AG04450 (cell line): ENCODE measurements at places on chromosomes 5 and 9.

DNA sequence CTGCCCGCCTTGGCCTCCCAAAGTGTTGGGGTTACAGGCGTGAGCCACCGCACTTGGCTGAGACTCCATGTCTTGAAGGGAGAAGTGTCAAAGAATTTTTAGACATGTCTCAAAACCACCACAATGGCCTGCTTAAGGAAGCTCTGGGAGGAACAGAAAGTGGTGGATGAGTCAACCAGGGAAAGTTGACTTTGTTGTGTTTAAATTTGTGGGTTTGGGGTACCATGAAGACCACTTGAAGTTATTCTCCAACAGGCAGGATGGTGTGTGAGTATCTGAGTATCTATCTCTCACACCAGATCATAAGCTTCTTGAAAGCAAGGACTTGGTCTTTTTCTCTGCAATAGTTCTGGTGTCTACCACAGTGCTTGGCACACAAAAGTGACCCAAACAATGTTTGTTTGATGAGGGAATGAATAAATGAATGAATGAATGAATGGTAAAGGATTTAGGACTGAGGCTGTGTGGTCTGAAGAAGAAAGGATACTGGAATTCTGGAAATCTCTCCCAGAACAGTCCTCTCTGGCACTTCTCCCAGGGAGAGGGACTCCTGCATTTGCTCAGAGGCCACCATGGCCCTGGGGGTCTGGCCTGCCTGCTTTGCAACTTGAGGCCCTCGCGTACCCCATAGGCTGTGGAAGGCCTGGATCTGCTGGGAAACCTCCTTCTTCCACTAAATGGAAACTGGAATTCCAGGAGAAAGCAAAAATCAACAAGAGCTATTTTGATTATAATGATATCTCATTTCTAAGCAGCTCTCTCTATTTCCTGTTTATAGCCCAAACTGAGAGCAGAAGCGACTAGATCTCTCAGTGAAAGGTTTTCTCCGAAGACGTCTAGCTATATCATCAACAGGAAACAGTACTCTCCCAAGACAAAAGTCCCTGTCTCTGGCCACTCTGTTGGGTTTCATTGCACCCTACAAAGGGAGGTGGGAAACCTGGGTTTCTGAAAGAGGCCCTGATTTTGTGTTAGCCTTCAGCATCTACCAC lies 187.9 kb downstream of the PALM2AKAP2 start:
- DNase-seq: no peak

- DNase-seq: no peak
These were observed 27.2 kb downstream of the FBXW2 start for GRCh38 chr9:120765910-120766425.

DNA sequence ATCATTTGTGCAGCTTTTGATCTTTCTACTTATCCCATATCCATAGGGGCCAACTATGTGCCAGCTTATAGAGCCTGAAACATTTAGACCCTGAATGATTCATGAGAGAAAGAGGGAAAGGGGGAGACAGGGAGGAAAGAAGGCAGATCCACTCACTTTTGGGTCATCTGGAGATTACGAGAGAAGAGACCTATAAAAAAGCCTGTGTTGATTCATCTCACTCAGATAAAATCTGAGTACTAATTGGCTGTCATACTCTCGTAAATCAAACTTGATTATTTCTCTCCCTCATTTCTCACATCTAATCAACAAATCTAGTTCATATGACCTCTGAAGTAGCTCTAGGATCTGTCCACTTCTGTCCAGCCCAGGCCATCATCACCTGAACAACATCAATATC lies 137.1 kb downstream of the ARL15 start:
- no peak for DNase-seq

DNA sequence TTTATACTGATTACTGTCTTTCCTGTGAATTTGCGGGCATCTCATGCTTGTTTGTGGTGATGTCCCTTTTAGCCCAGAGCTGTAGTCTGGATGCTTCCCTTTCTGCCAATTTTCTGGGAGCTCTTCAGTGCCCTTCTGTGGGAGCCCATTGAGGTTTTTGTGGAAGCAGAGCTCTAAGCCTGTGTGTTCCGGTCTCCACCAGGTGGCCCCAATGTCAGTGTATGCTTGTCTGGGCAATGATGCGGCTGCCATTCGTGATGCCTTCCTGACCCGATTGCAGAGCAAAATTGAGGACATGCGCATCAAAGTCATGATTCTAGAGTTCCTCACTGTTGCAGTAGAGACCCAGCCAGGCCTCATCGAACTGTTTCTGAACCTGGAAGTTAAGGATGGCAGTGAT lies 35.1 kb downstream of the SH3GLB2 start:
- no peak for DNase-seq

DNA sequence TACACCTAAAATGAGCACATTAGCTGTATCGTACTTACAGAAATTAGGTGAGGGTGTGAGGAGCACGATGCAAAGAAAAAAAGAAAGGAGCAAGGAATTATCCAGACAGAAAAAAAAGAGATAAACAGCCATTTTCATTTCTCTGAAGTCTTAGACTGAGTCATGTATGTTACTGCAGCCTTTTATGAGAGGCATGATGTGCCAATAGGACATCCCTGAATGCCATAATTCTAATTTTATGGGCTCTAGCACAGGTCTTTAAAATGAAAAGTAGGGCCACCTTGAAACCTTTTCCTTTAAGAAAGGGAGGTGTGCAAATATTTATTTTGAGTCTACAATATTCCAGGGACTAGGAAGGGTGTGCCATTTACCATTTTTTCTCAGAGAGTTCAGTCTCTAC lies 74.1 kb upstream of the PTPRD start:
- DNase-seq: no peak

- no peak for DNase-seq
These were observed 38.9 kb downstream of the HAVCR1 start for GRCh38 chr5:157020002-157020401.

DNA sequence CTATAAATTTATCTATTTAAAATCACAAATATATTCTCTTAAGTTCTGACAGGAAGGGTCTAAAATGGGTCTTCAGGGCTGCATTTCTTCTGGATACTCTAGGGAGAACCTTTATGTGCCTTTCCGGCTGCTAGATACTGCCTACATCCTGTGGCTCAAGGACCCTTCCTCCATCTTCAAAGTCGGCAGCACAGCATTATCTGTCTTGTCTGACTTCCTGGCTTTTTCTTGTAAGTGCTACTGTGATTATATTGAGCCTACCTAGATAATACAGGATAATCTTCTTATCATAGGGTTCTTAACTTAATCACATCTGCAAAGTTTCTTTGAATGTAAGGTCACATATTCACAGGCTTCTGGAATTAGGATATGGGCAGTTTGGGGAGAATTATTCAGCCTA lies 943.8 kb upstream of the TYRP1 start:
- DNase-seq: no peak

DNA sequence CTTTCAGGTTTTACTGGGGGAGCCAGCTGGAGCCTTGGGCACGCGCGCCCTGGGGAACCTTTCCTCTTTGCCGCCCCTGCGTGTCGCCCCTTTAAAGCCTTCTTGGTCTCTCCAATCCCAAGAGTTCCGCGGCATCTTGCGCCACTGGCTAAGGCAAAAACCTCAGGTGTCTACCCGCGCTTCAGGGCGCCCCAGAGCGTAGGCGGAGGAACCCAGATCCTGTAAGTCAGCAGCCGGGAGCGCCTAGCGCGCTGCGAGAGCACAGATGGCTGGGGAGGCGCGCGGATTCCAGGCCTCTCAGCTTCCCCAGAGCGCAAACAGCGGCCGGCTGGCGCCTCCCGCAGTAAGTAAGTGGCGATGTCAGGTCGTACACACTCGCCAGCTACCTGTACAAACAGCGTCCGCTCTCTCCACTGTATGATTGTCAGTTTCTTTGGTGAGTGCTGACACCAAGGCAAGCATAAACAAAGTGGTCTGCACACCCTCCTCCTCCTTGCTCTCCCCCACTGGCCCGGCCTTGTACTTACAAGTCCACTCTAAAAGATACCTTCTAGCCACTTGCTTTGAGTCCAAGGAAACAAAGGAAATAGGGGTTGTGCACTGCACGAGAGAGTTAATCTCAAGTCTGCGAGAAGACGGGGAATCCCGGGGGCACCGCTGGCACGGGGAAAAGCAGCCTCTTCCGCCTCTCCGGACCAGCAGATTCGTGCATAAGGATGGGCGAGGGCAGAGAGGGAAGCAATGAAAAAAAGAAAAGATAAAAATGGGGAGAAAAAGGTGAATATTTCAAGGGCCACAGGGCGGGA lies 2.9 kb downstream of the HTR1A start:
- no peak for DNase-seq

DNA sequence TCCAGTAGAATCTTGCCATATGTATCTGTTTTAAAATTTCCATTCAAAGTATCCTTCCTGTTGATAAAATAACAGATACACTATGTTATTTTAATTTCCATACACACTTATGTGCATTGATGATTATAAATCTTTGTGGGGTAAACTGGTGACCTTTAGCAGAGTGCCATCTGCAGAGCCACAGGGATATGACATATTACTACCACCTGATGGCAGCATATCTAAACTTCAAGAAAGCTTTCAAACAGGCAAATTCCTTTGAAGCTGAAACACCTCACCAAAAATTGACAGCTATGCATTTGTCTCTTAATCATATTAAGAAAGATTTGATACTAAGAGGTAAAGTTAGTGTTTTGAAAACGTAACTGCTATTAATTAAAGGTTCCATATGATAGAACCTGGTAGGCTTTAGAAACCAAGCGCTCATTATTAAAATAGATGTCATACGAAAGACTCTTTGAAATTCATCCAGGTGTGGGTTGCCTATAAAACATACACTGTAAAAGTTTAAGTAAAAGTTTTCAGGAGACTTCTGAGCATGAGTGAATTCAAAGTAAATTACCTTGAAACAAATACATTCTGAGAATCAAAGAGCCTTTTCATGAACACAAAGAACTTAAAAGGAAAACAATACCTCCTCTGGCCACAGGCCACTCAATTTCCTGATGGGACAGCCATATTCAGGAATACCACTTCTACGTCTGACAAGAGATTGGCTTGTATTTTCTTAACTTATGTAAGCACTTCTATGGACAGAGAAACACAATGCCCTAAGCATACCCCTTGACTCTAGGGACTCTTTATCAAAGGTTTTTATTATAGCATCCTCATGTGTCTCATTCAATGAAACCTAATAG lies 93.3 kb downstream of the KIAA0825 start:
- no peak for DNase-seq

- no peak for DNase-seq
These were observed 401.4 kb downstream of the PSAT1 start for GRCh38 chr9:78698371-78698770.

GRCh38 chr5:139571966-139572365 lies 10.8 kb downstream of the UBE2D2 start:
- no peak for DNase-seq

DNA sequence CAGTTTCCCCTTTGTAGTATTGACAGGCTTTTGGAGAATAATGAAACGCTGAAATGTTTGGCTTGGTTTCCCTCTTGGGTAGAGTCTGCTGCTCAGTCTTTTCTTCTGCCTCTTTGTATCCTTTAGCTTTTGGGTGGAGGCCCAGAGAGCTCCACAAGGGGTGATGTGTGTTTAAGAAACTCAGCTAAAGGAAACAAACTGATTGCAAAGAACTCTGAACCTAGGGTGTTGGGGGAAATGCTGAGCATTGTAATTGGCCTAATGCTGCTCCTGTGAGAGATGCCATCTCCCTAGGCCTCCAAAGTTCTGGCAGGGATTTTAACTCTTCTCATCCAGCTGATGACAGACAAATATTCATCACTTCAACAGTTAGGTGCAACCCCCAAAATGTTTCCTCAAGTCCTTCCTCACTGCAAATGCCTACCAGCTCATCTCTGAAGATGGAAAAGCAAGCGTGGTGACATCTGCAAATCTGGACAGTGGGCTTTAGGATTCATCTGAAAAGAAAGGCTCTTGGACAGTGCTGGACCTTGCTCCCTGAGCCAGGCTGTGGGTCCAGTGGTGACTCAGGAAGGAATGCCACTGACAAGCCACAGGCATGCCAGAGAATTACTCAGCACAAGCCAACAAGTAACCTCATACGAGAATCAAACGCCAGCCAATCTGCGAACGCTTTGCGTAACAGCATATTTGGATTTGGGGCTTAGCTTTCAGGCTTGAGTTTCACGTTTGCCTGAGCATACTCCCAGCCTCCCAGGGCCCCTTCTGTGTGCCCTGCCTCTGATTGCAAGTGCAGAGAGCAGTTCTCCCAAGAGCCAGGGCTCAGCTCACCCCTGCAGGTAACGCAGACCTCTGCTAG lies 30.5 kb upstream of the ZSWIM6 start:
- peak; percentile 99 for DNase-seq

- DNase-seq: no peak
These were observed at the start of gene N4BP3 for GRCh38 chr5:178113141-178113787. N4BP3 (plus strand) TSS chr5:178113532; CDS start chr5:178119584, 6,052 bp downstream.

GRCh38 chr5:132243366-132243977 lies 14.0 kb upstream of the PDLIM4 start:
- no peak for DNase-seq

- DNase-seq: no peak
These were observed 225.6 kb upstream of the VLDLR start for GRCh38 chr9:2395814-2396612.

- no peak for DNase-seq
These were observed 28.5 kb upstream of the LRRC70 start for GRCh38 chr5:62550103-62550502.

DNA sequence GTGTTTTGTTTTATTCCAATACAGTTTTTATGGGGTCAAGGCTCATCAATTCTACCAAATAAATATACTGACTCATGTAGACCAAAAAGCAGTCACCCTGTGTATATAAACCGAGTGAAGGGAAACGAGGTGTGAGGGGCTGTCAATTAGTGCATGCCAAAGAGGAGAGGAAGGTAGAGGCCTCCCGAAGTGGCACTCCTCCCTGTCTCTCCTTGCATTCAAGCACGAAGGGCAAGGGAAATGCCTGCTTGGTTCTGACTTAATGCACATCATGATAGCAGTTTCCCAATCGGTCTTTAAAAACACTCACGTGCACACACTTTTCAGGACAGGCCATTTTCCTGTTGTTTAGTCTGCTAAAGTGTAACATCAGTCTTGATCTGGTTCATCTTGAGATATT lies 125.6 kb upstream of the SLCO6A1 start:
- DNase-seq: no peak

GRCh38 chr5:132237141-132237540 lies 9.5 kb upstream of the P4HA2 start:
- DNase-seq: no peak

- peak; percentile 95 for DNase-seq
These were observed 47.3 kb downstream of the TRIO start for GRCh38 chr5:14190194-14191164.

- peak; percentile 97 for DNase-seq
These were observed 38.0 kb downstream of the PALM2AKAP2 start for GRCh38 chr9:109817846-109818472.

DNA sequence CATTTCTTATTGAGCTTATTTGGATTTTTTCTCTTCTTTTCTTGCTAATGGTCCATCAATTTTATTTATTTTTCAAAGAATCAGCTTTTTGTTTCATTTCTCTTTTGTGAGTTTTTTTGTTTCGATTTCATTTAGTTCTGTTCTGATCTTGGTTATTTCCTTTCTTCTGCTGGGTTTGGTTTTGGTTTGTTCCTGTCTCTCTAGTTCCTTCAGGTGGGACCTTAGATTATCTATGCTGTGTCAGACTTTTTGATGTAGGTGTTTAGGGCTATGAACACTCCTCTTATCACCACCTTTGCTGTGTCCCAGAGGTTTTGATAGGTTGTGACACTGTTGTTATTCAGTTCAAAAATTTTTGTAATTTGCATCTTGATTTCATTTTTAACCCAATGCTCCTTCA lies 119.8 kb downstream of the GABRG2 start:
- DNase-seq: no peak
